ENCODE measurements at places on chromosomes 5 and 9.

DNA sequence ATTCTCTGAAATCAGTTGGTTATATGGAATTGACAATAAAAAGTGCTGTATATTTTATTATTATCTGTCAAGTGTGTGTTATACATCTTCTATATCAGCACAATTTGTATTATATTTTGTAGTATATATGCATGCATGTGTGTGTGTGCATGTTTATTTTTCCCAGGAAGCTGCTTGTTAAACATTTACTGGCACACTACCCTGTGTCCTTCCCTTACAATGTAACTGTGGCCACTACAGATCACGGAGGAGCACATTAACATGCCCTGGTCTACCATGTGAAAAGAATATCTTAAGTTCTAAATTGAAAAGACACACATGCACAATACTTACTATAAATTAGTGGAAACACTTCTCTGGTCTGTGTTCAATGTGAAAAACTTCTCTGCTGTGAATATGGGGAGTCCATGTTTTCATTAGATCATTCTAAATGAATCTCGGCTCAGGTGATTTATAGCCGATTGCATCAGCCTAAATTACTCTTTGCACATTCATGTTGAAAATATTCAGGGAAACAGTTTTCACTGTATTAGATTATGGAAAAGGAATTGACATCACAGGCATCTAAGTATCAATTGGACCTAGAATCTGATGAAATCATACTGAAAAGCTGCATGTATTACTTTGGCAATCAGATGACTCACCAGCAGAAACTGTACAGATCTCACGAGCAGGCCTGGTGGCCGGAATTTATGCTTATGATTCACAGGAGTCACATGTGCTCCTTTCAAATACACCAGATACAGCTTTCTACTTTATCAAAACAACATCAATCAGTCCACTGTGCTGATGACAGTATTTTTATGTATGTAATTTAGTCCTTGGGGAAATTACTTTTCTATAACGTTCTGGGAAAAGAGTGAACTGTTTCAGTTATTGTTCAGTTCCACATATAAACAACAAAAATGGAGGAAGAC, 39.4 kb downstream of the LURAP1L start:
- no peaks in the 10 kb centered on the region for H3K36me3 ChIP-seq
- H3K27ac ChIP-seq = peak overlapping the region; percentile 85
- H3K4me1 ChIP-seq = peaks cover 33% of the 10 kb centered on the region
- peak; percentile 70 for DNase-seq
- no peak overlapping the region for H3K4me3 ChIP-seq
- no peaks in the 10 kb centered on the region for H3K27me3 ChIP-seq

GRCh38 chr9:116716438-116716837, 29.3 kb downstream of the TRIM32 start:
- no peaks in the 10 kb centered on the region for H3K27me3 ChIP-seq
- DNase-seq = no peak
- no peak overlapping the region for H3K27ac ChIP-seq
- no peaks in the 10 kb centered on the region for H3K36me3 ChIP-seq

GRCh38 chr5:152107220-152107619, 182.6 kb upstream of the GLRA1 start:
- no peak overlapping the region for H3K4me3 ChIP-seq
- no peaks in the 10 kb centered on the region for H3K27me3 ChIP-seq
- no peak for DNase-seq
- no peak overlapping the region for H3K27ac ChIP-seq
- H3K36me3 ChIP-seq = no peaks in the 10 kb centered on the region

GRCh38 chr5:32275396-32275741, 37.4 kb downstream of the MTMR12 start:
- no peak overlapping the region for H3K27ac ChIP-seq
- DNase-seq = no peak
- H3K4me3 ChIP-seq = no peak overlapping the region

DNA sequence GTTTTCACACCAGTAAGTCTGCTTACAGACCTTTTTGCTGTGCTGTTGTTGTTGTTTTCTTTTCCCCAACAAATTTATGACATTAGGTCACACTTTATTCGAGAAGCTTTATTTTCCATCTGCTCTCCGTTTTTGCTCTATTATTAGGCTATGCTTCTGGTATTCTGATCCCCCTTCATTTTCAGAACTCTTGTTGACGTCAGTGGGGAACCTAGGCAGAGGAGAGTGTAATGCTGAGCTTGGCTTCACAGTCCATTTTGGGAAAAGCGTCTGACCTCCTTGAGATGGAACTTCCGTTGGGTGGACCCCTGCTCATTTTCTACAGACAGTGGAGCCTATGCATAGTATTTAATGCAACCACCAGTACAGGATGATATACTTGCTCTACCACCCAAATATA, 387.9 kb upstream of the MEF2C start:
- H3K27me3 ChIP-seq = no peaks in the 10 kb centered on the region
- H3K27ac ChIP-seq = no peak overlapping the region
- no peak overlapping the region for H3K4me3 ChIP-seq
- no peak for DNase-seq
- H3K4me1 ChIP-seq = no peaks in the 10 kb centered on the region
- no peaks in the 10 kb centered on the region for H3K36me3 ChIP-seq

DNA sequence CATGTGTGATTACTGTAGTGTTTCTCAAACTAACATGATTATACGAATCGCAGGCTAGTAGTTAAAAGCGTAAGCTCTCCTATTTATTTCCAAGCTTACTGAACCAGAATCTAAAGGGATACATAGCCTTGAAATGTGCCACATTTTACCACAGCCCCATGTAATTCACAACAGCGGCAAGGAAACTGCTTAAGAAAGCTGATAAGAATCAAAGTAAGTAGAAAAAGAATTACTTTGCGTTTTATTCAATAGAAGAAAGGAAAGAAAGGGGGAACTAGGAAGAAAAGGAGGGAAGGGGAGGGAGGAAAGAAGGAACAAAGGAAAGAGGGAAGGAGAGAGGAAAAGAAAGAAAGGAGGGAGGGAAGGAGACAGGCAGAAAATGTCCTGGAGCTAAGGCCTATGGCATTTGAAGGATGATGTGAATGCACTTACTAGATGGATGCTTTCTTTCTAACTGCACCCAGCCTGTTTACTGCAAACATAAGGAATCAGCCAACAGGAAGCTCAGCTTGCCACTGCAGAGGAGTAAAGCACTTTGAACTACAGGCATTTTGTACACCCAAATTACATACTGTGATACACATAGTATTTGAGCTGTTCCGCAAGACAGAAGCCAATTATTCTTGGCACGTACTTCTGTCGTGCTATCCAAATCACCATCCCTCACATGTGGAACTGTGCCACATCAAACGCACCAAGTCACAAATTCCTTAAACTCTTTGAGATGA, 521.7 kb downstream of the RAB3C start:
- H3K4me3 ChIP-seq = no peak overlapping the region
- H3K36me3 ChIP-seq = no peaks in the 10 kb centered on the region
- no peak overlapping the region for H3K27ac ChIP-seq
- no peak for DNase-seq
- no peaks in the 10 kb centered on the region for H3K27me3 ChIP-seq
- peaks cover 19% of the 10 kb centered on the region for H3K4me1 ChIP-seq

DNA sequence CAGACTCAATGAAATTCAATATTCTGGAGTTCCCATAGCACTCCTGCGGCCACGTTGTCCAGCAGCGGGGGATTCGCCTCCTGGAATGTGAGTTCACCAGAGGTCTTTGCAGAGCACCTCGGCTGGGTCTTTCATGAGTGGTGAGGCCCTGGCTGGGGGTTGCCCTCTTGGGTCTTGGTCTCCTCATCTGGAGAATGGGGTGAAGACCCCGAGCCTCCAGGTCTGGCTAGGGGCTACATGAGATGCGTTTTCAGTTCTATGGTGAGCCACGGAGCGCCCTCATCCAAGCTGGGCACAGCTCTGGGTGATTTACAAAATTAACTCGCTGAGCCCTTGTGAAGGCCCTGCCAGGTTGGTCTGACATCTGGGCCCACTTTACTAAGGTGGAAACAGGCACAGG, 37.5 kb upstream of the RXRA start:
- H3K4me3 ChIP-seq = no peak overlapping the region
- DNase-seq = no peak
- no peaks in the 10 kb centered on the region for H3K27me3 ChIP-seq
- H3K4me1 ChIP-seq = peaks cover 37% of the 10 kb centered on the region

GRCh38 chr9:86614871-86615849, 260.9 kb upstream of the TUT7 start:
- no peak for DNase-seq
- peaks cover 6% of the 10 kb centered on the region for H3K4me1 ChIP-seq
- H3K27ac ChIP-seq = no peak overlapping the region
- no peaks in the 10 kb centered on the region for H3K36me3 ChIP-seq

All from suprapubic skin (tissue), 4 donors.